ENCODE measurements at places on chromosomes 2 and 18. TPM values are rescaled to one million over a fixed set of nuclear protein-coding genes. Genes with fewer than 3 reads are reported as not detected.

The XIRP2 gene
- total RNA-seq, result 0.66 TPM

The STEAP3 gene
- 17.4 TPM for total RNA-seq

The ITPRIPL1 gene
- 4.6 TPM for total RNA-seq

- no peak for DNase-seq
Observed at GRCh38 chr2:221731432-221732145, 159.5 kb upstream of the EPHA4 start.

GRCh38 chr2:68214381-68214780 is 38.0 kb downstream of the PPP3R1 start:
- DNase-seq, result no peak

DNA sequence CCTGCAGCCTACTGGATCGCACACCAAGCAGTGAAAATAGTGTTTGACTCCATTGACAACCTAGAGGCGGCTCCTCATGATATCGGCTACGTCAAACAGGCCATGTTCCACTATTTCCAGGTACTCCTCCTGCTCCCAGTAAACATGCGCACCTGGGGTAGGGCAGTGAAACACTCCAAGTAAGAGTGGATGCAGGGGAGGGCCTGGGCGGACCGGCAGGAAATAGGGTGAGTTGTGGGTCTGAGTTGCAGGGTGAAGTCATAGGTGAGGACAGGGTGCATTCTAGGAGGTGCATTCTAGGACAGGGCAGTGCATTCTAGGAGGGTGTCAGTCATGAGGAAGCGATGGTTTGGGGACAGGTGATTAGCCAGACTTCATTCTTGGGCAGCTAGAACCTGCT is 5.0 kb downstream of the NAGK start:
- DNase-seq, result no peak

GRCh38 chr2:231919341-231920035 is 6.7 kb downstream of the NPPC start:
- DNase-seq, result no peak

The CCDC141 gene
- total RNA-seq, result not detected

The DNAH6 gene
- 0.25 TPM for total RNA-seq

DNA sequence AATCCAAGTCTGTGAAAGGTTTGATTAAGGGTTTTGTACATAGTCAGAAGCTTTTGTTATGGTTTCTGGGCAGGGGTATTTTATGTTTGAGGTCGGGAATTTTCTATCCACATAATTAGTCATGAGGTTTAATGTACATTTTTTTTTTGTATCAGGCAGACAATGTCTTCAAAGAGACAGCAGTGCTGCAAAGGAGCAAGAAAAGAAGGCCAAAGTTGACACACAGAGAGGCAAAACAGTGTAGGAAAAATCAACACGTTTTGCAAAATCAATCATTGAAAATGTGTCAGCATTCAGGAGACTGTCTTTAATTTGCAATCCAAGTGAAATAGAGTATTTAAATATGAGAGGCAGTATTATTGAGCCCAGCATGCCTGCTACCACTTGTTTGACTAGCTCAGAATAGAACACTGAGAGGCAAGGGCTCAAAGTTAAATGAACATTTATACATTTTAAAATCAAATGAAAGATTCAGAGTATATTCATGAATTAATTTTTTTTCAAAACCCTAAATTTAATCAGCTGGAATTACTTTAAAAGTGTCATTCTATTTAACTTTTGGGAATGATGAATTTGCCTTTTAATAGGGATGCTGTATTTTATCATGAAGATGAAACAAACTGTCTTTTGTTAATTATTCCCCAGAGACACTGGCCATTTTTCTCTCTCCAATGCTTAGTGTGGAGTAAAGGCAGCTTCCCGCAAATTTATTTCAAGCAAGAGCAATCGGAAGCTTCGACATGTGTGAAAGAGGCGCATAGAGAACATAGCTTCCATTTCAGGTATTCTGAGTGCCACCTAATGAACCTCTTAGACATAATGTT is 11.3 kb downstream of the VRK2 start:
- no peak for DNase-seq

- peak; percentile 33 for DNase-seq
Observed at GRCh38 chr18:59067873-59068272, 71.8 kb upstream of the SEC11C start.

The SLC14A1 gene
- not detected for total RNA-seq

The SLC5A7 gene
- not detected for total RNA-seq

DNA sequence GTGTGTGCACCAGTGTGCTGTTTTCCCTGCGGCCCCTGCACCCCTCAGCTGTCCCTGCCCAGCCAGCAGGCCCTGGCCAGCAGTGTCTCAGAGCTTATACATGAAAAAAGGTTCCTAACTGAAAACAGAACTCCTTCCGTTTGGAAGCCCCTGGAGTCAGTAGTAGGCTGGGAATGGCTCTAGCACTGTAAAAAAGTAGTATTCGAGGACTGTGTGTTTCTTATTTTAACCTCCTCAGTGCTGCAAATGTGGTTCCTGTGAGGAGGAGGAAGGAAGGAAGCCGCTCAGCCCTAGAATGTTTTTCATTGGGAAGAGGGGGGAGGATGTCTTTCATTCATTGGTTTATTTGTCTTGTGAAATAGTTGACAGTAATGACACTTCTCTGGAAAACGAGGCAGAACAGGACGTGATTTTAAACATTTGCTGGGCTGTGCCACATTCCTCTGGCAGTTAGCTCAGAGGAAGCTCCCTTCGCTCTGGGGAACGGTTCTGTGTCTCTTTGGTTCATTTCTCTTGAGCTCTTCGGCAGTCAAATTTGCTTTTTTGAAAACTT is 103.5 kb downstream of the SPTBN1 start:
- peak; percentile 91 for DNase-seq

The POTEJ gene
- total RNA-seq, result not detected

DNA sequence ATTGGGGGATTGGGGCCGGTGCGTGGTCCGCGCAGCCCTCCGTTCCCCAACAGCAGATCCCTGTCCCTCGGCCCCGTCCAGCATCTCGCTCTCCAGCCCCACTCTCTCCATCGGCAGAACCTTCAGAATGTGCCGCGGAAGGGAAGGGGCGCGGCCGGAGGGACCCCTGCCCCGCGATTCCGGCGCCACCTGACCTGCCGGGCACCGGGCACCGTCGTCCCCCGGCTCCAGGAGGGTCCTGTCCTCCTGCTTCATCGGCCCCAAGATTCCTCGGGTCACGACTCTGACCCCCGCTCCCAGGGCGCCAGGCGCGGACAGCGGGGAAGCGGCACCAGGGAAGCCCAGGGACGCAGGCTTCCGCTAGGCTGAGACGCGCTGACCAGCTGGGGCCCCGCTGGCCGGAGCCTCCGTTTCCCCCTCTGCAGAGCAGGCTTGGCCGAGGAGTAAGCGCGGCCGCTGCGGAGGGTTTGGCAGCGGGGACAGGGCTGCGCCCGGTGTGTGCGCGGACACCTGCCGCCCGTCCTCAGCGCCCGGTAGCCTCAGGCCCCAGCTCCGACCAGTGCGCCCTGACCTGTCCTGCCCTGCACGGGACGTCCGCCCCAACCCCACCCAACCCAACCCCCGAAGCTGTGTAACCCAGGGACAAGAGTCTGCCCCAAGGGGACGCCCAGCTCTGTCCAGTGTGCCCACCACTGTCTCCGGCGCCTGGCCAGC is 16.8 kb upstream of the BOK start:
- DNase-seq, result no peak

- no peak for DNase-seq
Observed at GRCh38 chr2:223262946-223263345, 211.0 kb downstream of the KCNE4 start.

- DNase-seq, result no peak
Observed at GRCh38 chr2:226139759-226140158, 659.9 kb downstream of the IRS1 start.

- no peak for DNase-seq
Observed at GRCh38 chr2:109432421-109432820, 181.3 kb downstream of the SEPTIN10 start.

DNA sequence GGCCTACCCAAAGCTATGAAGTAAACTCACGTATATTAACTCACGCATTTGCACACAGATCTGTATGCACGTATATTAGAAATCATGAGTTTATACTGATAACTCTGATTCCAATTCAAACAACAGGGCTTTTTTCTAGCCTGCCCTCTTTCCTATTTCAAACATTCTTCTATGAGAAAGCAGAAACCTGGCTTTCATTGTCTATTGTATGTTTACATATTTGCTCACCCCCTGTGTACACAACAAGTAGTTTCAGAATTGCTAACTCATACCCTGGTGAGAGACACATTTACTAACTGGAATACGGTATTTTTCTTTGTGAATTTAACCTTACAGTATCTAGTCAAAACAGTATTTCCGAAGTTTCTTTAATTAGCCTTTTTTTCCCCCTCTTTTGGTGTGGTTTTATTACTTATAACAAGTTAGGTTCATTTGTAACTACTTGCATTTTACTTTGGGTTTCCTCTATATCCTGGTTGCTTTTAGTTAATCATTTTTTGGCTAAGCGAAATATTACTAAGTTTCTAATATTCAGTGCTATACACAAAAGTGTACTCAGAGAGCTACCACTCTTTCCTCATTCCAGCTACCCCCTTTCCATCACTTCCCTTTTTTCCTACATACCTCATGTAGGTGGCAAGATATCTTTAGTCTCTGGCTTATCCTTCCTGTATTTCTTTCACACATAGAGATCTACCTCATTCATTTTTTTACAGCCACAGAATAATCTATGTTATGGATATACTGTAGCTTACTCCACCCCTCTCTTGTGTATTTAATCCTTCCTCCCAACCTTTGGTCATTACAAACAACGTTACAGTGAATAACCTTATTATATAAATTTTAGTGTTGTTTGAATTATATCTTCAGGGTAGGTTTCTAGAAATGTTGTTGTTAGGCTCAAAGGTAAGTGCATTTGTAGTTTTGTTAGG is 112.7 kb upstream of the BCL2L11 start:
- no peak for DNase-seq

The ANKRD29 gene
- total RNA-seq, result 2.6 TPM

- DNase-seq, result no peak
Observed at GRCh38 chr18:57816208-57816954, 13.3 kb upstream of the ATP8B1 start.

The PTPRM gene
- total RNA-seq, result 43.7 TPM

The SERPINB11 gene
- total RNA-seq, result not detected

- DNase-seq, result peak; percentile 44
Observed at GRCh38 chr2:241844066-241844728, 14.5 kb downstream of the PDCD1 start.

- no peak for DNase-seq
Observed at GRCh38 chr2:200177971-200178911, 128.3 kb upstream of the SPATS2L start.

- no peak for DNase-seq
Observed at GRCh38 chr2:235990344-235990743, 177.8 kb downstream of the GBX2 start.

DNA sequence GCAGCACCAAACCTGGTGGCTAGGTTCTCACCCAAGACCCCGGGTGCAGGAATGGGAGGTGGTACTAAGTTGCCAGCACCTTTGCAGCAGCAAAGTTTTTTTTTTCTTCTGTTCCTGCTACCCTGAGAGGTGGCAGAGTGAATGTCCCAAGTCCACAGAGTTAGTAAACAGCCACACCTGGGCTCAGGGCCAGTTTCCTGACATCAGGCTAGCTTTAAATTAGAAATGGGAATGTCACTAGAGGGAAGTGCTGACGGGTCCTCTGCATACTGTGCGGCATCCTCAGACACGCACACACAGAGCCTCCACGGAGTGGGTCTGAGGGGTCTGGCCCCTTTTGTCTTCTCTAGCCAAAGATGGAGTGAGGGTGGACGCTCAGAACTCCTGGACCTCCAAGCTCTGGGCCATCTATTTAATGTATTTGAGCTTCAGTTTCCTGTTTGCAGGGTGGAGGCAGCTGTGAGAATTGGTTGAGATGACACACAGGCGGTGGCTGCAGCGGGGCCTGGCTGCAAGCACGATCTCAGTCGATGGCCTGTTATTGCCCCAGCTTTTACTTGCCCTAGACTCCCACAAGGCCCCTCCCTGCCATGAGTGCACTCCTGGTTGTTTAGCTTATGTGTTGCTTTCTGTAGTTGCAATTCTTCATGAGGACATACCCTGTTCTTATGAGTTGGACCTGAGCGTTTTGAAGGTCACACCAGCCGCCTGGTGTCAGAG is 751.4 kb upstream of the HS6ST1 start:
- no peak for DNase-seq

DNA sequence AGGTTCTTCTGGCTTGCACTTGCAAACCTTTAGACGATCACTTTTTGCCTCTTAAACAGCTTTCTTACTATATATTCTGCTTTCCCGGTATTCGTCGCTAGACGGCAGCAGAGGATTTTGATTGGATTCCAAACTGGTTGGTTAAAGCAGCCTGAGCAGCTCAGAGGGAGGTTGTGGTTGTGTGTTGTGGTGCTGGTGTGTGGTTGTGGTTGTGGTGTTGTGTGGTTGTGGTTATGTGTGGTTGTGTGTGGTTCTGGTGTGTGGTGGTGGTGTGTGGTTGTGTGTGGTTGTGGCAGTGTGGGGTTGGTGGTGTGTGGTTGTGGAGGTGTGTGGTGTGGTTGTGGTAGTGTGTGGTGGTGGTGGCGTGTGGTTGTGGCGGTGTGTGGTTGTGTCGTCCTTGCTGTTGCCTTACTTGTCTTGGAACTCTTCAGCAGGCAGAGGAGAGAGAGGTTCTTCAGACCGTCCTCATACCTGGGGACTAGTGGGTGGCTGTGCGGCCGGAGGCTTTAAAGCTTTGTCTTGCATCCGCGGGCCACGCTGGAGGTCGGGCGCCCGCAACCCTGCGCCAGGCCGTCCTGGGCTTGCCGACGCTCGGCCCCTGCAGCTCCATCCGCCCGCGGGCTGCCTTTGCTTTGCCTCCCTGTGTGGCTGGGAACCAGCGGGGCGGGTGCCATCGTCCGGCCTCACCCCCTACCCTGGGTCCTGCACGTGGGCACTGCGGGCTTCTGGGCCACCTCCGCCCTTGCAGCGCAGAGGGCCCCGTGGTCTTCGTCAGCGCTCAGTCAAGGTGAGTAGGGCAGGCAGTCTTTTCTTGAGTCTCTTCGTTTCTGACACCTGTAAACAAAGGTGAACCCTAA is 190.8 kb downstream of the ARHGAP28 start:
- DNase-seq, result peak; percentile 64

The POMC gene
- 0.69 TPM for total RNA-seq

The SCN1A gene
- not detected for total RNA-seq

The RSAD2 gene
- 0.09 TPM for total RNA-seq

GRCh38 chr18:5431836-5432575 is 111.8 kb downstream of the EPB41L3 start:
- DNase-seq, result peak; percentile 43

- no peak for DNase-seq
Observed at GRCh38 chr2:138215958-138216357, 251.7 kb downstream of the HNMT start.

The KDSR gene
- total RNA-seq, result 40.6 TPM

GRCh38 chr2:33267756-33268155 is 208.7 kb upstream of the RASGRP3 start:
- peak; percentile 79 for DNase-seq

- no peak for DNase-seq
Observed at GRCh38 chr2:232512602-232513001, 7.6 kb upstream of the PRSS56 start.

- peak; percentile 28 for DNase-seq
Observed at GRCh38 chr2:43370146-43370545, 143.7 kb upstream of the ZFP36L2 start.

- no peak for DNase-seq
Observed at GRCh38 chr2:11749646-11750349, 3.4 kb downstream of the LPIN1 start.

GRCh38 chr2:208142925-208143799 is 2.8 kb downstream of the CRYGB start:
- no peak for DNase-seq
